ENCODE measurements at places on chromosomes 2 and 18.

DNA sequence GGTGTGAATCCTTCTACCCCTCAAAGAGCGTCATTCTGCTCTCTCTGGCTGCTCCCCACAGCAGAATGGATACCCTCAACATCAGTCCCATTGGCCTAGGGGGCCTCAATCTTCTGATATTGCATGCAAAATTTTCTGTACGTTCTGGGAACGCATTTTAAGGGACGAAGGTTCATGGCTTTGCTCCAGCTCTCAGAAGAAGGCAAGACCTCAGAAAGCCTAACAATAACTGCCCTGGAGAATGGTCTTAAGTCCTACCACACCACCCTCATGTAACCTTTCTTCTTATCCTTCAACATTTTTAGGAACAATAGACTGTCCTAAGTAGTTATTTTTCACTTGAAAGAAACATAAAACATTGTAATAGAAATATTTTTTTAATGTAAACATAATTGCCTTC is 212.6 kb downstream of the PRKCE start:
- DNase-seq = no peak

GRCh38 chr2:172198361-172198760 is 95.7 kb upstream of the DLX2 start:
- DNase-seq = no peak

- DNase-seq = no peak
These were observed 249.8 kb downstream of the NYAP2 start for GRCh38 chr2:225649274-225649673.

DNA sequence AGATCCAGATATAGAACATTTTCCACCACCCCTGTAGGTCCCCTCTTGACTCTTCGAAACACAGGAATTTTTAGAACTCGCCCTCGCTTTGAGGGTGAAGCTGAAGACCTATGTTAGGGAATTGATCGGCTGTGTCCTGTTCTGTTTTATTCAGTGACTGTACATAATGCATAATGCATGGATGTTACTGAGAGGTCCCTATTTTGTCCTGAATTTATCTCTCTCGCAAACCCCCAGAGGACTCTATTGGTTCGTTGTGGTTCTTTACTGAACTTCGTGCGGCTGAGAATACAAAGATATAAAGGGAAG is 431 bp upstream of the EIF5B start:
- DNase-seq = no peak

DNA sequence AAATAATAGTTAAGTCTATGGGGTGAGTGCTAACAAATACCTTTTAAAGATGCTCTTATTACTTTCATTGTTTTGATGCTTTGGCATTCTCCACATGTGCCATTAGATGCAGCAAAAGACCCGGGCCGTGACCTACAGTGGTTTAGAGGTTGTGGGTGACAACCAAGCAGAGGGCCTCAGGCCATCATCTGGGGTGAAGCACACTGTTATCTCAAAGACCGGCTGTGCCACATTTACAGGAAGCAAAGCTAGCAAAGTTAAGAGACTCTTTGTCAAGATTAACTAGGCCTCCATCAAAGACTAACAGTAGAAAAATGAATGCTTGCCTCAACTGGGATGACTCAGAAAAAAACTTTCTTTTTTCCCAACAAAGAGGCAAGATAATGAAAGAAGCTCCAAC is 695.3 kb downstream of the SATB2 start:
- no peak for DNase-seq
